GM18507 (cell line): ENCODE measurements at places on chromosomes 2 and 18.

- DNase-seq: no peak
Observed at GRCh38 chr2:196875414-196875813, 51.1 kb downstream of the PGAP1 start.

DNA sequence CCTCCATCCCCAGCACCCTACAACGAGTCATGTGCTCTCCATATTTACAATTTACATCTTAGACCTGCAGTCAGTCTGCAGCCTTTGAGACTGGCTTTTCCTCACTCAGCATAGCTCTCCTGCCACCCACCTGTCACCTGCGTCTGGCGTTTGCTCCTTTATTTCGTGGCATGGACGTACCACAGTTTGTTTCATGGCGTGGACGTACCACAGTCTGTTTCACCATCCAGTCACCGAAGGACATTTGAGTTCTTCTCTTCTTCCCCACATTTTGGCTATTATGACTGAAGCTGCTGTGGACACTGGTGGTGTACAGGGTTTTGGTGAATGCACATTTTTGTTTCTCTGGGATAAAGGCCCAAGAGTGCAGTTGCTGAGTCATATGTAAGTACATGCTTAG lies 141.8 kb upstream of the CTDP1 start:
- no peak for DNase-seq

DNA sequence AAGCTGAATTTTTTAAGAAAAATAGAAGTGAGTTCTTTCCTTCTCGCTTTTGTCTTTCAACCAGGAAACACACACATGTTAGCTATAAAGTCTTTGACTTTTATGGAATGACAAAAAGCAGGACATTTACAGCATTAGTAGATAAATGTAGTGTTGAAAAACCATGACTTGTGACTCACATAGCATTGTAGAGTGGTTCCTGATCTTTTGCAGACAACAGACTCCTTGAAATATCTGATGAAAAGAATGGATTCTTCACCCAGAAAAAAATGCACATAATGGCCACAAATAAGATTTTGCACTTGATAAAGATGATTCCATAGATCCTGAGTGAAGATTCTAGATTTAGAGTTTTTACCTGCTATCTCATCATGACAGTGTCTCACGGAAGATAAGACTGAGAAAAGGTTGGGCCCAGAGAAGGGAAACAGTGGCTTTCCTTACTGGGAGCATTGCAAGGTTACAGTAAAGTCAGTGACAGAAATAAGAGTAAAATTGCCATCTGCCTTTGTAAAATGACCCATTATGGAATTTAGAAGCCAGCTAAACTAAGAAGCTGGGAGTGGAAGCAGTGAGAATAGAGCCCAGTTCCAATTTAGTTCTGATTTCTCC lies 14.0 kb downstream of the SMARCAL1 start:
- DNase-seq: no peak

GRCh38 chr2:171146633-171147032 lies 14.1 kb downstream of the TLK1 start:
- no peak for DNase-seq

- no peak for DNase-seq
Observed at GRCh38 chr2:54569745-54570301, 113.7 kb downstream of the SPTBN1 start.

- no peak for DNase-seq
Observed at GRCh38 chr2:122451040-122451439, 695.6 kb downstream of the TSN start.

- DNase-seq: no peak
Observed at GRCh38 chr2:217482056-217482710, 520.6 kb downstream of the TNS1 start.

DNA sequence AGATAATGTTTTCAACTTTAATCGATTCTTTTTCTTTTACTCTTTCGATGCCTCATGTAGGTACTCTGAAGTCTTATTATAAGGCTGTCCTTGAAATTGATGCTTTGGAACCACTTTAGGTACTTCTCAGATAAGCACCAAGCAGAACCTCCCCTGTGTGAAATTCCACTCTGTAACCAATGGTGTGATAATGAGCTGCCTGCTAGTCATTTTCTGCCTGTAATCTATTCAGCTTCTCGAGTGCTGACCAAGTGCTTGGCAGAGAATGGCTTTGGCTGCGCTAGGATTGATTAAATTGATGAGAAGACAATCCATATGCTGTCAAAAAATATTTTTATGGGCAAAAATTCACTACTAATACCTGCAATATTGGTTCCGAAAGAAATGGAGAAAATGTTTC lies 132.1 kb upstream of the STON1 start:
- DNase-seq: no peak

- no peak for DNase-seq
Observed at GRCh38 chr2:45960057-45960863, 308.8 kb downstream of the PRKCE start.

DNA sequence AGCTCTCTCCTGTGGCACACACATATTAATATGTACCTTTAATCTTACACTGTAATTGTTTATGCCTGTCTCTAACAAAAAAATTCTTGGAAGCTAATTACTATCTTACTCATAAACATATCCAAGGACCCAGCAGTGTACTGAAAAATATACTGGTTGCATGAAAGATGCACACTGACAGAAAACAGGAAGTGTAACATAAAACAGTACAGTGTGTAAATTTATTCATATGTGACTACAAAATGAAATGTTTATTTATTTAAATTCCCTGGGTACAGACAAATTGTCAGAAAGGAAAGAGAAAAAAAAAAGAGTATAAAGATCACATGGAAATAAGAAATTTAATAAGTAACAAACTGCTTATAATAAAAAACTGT lies 28.5 kb downstream of the TMEM131 start:
- DNase-seq: no peak

GRCh38 chr18:33584548-33585430 lies 6.8 kb downstream of the ASXL3 start:
- DNase-seq: no peak

- DNase-seq: no peak
Observed at GRCh38 chr2:36678856-36679255, 17.7 kb upstream of the VIT start.

DNA sequence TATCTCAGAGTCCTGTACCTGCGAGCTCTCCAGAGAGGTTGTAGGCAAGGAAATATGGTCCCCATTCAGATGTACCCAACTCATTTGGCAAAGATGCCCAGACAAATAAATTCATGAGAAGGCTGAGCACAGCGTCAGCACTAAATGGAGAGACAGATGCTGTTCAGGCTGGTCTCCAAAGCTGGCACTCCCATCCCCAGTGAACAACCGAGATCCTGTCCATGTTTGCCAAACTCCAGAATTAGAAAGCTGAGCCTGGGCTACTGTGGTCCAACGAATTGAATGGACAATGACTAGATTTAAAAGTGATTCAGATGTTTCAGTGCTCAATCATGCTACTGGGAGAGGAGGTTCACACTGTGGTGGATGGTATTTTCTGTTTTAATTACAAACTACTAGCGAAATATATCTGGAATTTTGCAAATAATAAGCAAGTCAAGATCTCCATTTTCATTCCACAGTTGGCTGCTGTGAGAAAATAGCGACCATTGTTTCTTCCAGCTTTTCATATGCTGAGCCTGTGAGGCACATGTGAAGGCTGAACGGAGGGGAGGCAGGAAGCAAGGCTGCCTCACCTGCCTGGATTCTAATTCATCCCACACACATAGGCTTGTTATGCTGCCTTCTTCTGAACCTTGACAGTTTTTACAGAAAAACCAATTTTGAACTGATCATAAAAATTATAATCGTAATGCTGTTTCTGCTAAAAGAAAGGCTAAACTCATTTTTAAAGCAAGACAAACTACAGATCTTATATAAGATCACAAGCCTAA lies 22.6 kb upstream of the DAPL1 start:
- no peak for DNase-seq

DNA sequence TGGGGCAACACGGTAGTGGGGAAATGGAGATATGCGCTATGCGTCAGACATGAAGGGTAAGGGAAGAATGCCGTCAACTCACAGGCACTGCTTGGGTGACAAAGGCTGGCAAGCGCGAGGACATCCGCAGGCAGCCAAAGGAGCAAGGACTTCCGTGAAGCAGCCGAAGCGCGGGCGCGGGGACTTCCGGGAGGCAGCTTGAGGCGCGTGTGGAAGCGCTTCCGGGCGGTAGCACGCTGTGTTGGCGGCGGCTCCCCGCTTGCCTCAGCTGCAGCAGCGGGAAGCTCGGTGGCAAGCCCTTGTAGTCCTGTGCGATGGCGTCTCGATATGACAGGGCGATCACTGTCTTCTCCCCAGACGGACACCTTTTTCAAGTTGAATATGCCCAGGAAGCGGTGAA lies at the start of gene PSMA8:
TSS of gene PSMA8 (plus strand) at position 218 of the 400 bp plus-strand sequence. CDS start at position 315, 97 bp downstream.
- no peak for DNase-seq

GRCh38 chr2:42101206-42102023 lies 53.6 kb downstream of the PKDCC start:
- no peak for DNase-seq

DNA sequence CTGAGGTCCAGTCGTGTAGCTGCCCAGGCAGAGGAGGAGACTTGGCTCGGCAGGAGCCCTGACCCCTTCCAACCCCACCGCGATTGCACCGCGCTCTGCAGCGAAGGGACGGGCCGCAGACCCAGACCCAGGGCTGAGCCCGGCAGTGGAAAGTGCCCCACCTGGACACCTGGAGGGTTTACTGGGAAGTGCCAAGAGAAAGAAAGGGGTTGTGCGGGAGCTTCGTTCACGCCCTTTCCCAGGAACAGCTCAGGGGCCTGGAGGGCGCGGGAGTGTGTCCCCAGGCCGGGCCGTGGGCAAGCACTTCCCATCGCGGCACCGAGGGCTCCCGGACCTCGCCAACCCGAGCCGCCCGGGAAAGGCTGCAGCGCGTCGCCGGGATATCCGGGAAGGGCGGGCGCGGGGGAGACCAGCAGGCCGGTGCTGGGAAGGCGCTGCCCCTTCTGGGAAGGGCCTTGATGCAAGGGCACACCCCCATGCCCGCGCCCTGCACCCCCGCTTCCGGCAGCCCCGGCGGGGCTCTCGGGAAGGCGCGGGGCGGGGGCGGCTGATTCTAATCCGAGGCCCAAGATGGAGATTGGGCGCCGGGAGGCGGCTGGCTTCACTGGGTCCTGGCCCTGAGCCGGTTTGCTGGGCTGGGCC lies 36.1 kb upstream of the MRPL33 start:
- DNase-seq: no peak

DNA sequence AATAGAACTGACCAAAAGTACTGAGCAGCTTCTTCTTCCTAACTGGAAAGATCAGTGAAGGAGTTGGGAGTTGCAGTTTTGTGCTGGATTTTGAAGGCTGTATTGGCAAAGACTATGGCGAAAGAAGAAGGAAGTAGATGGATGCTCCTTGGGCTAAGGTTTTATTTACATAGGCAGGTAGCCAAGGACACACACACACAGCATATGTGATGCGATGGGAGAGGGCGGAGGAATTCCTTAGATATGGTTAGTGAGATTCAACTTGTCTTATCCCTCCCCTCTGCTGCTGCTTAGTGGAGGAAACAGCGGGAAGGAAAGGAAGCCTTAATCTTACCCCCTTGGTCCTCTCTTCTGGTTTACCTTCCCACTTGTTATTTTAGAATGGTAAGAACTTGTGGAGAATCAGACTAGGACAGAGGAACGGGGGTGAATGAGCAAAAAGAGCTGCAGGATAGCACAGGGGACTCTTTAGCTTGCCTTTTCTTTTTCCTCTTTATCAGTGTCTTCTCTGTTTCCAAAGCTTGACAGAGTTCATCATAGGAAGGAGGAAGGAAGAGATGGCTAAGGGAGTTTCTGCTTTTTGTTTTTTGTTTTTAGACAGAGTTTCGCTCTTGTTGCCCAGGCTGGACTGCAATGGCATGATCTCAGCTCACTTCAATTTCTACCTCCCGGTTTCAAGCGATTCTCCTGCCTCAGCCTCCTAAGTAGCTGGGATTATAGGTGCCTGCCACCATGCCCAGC lies 87.9 kb downstream of the OSBPL6 start:
- no peak for DNase-seq

DNA sequence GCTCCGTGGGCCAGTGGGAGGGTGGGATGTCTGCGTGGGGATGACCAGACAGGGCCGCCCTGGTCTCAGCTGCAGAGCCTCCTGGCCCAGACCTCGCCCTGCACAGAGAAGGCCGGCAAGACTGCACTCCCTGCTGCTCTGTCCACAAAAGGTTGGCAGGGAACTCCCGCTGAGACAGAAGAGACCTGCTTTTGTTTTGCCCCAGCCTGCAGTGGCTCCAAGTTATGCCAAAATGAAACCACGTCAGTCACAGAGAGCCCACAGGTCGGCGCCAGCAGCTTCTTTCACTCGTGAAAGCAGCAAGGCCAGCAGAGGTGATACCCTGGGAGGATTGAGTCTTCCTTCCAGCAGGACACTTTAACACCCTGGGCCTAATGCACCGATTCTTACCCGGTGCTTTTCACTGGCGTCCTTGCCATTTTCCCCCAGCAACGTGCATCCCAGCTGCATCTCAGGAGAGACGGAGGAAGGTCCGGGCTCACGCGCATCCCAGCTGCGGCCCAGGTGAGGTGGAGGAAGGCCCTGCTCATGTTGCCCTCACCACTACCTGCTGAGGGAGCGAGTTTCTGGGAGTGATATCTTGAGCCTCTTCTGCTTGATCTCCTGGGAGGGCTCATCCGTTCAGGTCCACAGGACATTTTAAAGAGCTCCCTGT lies 22.1 kb upstream of the CTDP1 start:
- no peak for DNase-seq
